Inflammatory macrophage treated with lipopolysaccharide for 4 hours (primary cell): ENCODE measurements at places on chromosomes 2 and 18.
A peak's percentile ranks its signal among the peaks of the same experiment; 100 is the strongest.

DNA sequence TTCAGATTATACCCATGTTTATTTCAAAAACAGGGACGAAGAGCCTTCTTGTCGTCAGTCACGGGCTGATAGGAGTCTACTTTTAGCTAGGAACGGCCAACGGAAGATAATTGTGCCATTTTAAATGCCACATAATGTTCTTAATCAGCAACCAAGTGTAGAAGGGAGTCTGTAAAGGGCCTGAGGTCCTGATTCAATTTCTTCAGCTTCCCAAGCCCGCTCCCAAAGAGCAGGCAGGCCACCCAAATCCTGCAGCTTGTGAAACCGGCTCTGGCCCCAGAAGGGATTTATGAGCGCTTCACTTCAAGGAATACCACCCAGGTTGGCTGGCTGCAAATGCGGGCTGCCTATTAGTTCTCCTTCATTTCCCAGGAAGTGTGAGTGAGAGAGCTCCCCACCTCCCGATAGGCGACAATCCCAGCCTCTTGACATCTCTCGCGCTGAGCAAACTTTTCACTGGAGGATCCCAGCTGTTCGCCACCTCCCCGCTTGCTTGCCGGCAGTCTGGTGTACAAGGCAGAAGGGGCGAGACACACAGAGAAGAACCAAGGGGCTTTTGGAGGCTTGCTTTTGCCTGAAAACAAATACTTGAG is 272.9 kb downstream of the CDH20 start:
- no peak for DNase-seq

DNA sequence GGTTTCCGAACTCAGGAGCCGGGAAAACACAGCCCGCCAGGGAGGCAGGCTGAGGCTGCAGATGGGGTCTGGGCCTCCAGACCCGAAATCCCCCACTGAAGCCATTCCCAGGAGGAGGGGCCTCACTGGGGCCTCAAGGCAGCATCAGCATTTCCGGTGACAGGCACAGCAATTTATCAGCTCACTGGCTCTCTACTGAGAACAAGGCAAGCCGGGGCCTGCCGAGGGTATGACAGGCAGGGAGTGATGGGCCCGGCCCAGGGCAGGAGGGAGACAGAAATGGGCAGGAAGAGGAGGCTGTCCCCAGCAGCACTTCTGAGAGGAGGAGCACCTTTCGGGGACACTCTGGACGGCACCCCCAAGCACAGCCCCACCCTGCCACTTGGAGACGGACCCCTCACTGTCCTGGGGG is 12.5 kb downstream of the SDC1 start:
- DNase-seq = no peak

DNA sequence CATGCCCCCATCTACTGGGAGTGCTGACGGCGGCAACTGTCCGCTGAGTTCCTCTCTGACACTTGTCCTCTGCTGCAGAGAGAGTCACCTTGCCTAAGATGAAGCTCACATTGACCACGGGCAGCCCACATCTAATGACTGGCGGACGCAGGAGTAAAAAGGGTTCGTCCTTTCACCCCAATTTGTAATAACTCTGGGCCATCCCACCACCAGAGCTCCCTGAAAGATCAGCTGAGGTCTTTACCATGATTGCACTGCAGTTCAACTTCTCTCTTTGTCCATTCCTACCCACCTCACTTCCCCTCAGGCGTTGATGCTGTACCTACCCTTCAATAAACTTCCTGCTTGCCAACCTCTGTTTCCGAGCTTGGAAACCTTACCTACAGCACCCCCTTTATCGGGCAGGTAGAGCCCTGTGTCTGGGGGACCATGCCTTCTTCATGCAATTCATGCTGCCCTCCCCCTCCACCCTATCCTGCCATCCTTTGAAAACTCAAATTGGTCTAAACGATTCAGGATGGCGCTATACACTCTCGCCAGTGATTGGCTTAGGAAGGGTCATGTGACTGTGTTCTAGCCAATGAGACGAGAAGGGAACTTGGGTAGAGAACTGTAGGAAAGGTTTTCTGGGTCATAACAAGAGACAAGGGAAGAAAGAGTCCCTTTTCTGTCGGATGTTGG is 10.3 kb upstream of the B3GNT2 start:
- DNase-seq = peak; percentile 33

GRCh38 chr2:11396467-11397445 is 52.3 kb upstream of the ROCK2 start:
- no peak for DNase-seq

DNA sequence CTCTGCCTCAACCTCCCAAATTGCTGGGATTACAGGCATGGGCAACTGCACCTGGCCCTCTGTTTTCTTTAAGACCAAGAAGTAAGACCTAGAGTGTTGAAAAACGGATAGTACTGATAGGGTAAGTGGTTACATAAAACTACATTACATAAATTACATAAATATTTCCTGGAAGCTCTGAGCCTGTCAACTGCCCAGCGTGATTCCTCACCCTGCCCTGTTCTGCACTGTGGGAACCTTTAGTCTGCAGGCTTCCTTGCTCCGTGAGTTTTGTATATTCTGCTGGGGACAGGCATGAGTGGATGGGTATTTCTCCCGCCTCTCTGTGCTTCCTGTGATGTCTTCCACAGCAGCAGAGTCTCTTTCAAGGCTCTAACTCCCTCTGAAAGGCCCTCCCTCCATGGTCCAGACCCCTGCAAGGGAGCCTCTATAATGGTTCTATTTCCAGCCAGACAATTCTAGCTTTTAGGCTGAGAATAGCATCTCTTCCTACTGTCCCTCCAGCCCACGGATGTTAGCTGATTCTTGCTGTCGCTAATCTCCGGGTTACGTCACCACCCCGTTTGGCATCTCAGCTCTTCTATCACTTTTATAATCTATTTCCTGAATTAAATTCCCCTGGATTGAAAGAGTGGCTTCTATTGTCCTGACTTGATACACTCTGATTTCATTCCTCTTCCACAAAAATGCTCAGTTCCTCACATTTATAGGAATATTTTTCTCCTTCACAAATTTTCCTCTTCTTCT is 49.5 kb upstream of the PLEKHM3 start:
- no peak for DNase-seq

GRCh38 chr18:60872434-60872833 is 460.8 kb upstream of the CDH20 start:
- no peak for DNase-seq

DNA sequence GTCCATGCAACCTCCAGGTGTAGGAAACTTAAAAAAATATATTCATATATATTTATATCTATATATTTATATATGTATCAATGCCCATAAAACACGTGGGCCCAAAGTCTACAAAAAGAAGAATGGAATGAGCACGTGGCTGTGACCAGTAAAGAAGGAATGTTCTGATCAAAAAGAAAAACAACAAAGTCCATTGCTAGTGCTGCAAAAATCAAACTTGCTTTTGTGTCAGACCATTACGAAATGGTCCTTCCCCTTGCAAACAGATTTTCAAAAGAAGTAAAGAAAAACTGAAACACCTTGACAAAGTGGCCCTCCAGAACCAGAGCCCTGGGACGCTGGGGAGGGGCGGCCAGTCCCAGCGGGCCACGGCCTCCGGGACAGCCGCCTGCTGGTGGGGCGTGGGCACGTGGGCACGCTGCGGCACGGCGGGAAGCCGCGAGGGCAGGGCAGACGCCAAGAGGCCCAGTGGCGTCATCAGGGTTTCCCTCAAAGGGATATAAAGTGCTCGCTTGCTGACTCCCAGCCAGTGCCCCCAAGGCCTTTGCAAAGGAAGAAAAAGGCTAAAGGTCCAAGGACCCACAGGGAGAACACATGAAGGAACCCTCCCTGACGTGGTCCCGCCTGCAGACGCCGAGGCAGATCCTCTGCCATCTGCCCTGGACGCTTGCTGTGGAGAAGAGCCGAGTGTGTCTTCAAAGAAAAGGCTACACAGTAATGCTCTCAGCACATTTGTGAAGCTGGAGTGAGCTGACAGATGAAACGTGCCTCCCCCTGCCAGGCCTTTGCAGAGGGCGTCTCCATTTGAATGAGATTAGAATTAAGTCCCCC is 201.8 kb downstream of the TWIST2 start:
- DNase-seq = no peak

DNA sequence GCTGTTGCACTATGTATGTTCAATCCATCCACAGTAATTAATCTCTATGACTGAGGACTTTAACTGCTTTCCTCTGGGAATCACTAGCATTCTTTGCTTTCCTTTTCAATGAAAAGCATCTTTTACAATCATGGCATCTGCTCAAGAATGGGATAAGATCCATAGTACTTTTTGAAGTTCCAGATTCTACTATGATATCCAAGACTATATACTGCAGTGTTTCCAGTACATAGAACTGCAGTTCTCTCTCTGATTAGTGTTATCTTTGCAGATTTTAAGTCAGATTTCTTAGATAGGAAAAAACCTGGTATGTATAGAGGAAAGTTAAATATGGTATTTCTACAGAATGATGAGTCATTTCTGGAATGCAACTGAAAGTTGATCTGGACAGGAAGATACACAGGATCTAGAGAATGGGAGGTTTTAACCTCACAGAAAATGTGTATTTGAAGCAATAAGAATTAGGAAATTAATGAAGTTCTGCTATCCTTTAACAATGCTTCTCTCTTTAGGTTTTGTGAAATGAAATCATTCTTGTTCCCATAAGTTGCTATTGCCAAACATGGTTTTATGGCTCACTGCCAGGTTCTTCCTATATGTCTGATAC is 670.7 kb downstream of the ERBB4 start:
- DNase-seq = peak; percentile 50

- DNase-seq = peak; percentile 7
Observed at GRCh38 chr18:48136827-48137373, 206.4 kb upstream of the SMAD2 start.

DNA sequence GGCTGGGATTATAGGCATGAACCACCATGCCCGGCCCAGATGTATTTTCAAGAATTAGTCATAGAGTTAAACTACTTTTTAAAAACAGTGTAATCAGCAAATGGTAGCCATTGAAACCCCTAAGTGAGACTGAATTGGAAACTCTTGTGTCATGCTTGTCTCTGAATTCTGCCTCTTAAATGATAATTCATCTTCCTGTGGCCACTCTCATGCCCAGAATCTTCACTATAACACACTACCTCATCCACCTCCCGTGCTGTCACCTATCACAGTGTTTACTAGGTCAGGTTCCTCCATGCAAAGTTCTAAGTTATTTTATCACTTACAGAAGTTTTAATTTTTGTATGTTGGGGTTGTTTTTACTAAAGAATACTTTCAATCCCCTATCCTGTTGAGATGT is 197.5 kb downstream of the PHLPP1 start:
- no peak for DNase-seq

- DNase-seq = no peak
Observed at GRCh38 chr2:148508878-148509287, 135.7 kb upstream of the EPC2 start.

DNA sequence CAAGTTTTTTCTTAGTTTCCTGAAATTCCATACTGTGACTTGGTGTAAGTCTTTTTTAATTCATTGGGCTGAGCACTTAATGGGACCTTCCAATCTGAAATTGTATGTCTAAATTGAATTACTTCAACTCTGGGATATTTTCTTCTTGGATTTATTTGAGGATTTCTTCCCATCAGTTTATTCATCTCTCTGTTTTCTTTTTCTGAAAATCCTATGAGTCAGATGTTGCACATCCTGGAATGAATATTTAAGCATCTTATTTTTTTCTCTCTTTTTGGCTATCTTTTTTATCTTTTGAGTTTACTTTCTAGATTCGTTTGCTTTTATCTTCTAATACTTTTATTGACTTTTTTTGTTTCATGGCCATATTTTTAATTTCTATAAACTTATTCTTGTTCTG is 55.4 kb upstream of the ACYP2 start:
- DNase-seq = no peak

DNA sequence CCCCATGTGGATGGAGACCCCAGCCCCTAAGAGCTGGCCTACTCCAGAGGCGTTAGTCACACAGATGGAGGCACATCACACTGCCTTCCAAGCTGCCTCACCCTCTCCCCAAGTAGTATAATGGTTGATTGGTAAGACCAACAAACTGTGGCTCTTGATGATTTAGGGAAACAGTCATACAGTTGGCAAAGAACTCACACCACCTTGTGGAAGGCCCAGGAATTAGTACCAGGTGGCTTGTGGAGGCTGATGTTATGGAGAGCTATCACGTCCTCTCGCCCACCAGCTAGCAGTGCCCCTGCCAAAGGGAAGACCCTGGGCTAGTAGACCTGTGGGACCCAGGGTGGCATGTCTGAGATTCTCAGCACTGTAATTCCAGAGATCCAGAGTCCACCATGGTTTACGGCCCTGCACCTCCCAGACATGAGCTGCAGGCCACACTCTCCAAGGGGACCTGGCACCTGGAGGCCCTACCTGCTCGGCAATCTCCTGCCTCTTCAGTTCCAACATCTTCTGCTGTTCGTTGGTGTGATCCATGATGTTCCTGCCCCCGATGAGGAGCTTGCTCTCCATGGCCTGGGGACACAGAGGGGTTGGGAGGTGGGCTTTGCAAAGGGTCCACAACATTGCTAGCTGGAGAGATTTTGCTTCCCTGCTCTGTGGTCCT is 26.3 kb downstream of the KIF3C start:
- DNase-seq = no peak

DNA sequence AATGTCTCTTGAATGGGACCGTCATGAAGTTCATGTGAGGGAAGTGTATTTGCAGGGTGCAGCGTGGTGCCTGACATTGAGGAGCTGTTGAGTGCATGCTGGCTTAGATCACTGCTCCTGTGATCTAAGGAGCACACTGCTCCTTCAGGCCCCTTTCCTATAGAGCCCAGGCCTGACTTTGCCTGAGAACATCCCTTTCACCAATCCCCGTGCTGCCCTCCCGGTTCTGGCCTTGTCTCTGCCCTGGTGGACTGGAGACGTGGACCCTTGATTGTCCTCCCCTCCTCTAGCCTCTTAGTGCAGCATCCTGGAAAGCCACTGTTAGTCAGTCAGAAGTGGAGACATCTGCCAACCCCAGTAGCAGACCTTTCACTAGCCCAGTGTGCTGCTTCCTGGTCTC is 323.6 kb upstream of the HS6ST1 start:
- DNase-seq = no peak

DNA sequence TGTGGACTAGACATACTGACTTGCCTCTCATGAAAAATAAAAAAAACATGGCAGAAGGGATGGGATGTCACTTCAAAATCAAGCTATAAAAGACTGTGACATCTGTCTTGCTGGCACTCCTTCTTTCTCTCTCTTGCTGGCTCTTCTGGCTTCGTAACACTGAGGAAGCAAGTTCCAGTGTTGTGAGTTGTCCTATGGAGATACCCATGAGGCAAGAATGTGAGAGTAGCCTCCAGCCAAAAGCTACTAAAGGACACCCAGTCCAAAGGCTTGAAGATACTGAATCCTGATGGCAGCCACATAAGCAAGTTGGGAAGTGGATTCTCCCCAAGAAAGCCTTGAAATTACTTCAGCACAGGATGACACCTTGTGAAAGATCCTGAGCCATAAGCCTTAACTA is 376.1 kb upstream of the TMEFF2 start:
- no peak for DNase-seq

- no peak for DNase-seq
Observed at GRCh38 chr2:19503915-19504314, 145.5 kb upstream of the OSR1 start.

DNA sequence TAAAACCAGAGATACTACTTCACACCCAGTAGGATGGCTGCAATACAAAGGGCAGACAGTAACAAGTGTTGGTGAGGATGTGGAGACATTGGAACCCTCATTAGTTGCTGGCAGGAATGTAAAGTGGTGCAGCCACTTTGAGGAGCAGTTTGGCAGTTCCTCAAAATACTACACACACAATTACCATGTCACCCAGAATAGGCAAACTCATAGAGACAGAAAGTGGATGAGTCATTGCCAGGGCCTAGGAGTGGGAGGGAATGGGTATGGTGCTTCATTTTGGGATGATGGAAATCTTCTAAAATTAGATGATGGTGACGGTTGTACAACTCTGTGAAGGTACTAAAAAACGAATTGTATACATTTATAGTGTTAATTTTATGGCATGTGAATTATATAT is 54.8 kb downstream of the ATP9B start:
- DNase-seq = peak; percentile 43

GRCh38 chr2:164538240-164538866 is 82.9 kb downstream of the GRB14 start:
- DNase-seq = peak; percentile 16
